ENCODE measurements at places on chromosomes 6 and 20. TPM values are rescaled to one million over a fixed set of nuclear protein-coding genes. Genes with fewer than 3 reads are reported as not detected.

- no peak for DNase-seq
Observed at GRCh38 chr6:107102414-107102805, 12.9 kb downstream of the BEND3 start.

GRCh38 chr6:39517756-39518155, 195.3 kb upstream of the KCNK16 start:
- no peak for DNase-seq

DNA sequence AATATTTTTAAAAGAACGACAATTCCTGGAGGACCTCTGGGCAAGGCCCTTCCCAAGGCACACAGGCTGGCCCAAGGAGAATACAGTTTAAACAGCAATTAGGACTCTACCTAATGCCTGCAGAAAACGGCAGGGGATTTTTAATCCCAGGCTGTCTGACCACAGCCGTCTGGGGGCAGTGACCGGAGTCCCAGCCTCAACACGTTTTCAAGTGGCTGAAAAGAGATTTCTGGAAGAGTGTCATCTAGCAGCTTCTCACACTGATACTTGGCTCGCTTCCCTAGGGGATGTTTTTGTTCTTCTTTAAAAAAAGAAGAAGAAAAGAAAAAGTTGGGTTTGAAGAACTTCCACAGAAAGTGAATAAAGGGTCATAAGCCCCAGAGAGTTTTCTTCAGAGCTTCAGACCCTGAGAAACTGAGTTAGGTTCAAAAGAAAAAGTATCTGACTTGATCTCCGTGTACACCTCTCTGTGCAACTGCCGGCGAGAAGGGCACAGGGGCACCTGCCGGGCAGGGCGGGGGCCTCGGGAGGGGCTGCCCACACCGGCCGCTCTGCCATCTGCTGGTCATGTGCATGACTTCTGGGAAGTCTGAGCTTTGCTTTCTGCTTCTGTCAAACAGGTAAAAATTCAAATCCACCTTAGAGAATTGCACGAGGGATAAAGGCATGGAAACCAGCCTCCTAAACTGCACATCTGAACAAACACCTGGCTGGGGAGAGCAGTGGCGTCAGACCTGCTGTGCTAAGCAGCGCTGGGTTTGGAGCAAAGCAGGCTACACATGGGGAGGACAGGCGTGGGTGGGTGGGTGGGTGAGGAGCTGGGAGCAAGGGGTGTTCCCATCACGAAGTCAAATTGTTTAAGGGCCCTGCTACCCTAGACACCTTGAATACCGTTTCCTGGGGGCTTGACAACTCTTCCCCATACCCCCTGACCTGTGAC, 33.0 kb downstream of the RRBP1 start:
- no peak for DNase-seq

DNA sequence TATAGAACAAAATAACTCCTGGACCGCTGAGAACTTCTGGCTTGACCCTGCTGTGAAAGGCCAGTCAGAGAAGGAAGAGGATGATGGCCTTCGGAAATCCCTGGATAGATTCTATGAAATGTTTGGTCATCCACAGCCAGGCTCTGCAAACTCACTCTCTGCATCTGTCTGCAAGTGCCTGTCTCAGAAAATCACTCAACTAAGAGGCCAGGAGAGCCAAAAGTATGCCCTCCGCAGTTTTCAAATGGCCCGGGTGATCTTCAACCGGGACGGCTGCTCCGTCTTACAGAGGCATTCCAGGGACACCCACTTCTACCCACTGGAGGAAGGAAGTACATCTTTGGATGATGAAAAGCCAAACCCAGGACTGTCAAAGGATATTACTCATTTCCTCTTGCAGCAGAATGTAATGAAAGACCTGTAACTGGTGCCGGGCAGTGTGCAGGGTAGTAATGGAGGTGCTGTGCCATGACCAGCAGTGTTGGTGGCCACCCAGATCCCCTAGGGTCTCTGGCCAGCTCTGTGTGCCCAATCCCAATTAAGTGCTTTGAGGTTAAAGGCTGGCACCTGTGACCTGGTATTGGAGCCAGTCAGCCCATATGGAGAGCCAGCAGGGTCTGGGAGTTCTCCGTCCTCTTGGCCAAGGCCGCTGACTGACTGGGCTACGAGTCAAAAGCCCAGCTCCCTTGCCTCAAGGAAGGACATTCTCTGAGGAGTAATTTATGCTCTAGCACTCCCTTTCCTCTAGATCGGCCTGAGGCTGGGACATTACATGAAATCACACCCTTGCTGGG, 87.1 kb downstream of the TRMT6 start:
- no peak for DNase-seq

DNA sequence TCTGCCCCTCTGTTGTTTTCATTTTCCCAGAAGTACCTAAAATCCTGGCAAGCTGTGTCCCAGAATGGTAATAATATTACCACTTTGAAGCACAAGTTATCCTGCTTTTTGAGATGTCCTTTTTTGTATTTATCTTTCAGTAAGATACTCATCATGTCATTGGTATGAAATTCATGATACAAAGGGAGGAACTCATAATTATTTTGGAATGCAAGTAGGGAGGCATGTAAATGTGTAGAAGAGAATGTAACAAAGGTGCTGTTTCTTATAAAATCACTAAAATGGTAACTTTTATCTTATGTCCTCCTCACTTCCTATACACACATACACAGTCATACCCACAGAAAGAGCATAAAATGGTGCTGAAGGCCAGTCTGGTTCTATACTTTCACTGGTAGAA, 109.9 kb downstream of the CD2AP start:
- no peak for DNase-seq

GRCh38 chr20:21453690-21454089, 56.4 kb upstream of the NKX2-4 start:
- DNase-seq: no peak

DNA sequence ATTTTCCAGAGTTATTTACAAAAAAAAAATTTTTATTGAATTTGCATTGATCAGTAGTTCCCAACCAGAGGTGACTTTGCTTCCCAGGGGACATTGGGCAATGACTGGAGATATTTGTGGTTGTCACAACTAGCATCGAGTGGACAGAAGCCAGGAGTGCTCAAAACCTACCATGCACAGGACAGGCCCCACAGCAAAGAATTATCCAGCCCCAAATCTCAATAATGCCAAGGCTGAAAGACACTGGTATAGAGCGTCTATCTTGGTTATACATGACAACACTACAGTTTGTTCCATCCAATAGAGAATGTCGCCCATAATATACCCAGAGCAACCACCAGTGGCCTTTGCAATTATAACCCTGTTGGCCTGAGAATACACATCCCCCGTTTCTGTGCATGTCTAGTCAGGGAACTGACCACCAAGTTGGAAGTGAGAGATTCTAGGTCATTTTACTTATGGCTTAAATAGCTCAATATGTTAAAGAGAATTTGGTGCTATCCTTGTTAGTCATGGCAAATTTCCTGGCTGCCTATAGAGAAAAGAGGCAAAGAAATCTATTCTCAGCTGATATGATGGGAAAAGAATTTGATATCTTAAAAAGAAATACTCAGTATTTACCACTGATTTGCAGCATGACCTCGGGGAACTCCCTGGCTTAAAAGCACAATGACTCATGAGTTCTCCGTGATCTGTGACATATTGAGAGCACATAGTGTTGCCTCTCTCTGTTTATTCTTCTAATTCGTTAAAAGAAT, 76.0 kb upstream of the ADTRP start:
- DNase-seq: no peak

DNA sequence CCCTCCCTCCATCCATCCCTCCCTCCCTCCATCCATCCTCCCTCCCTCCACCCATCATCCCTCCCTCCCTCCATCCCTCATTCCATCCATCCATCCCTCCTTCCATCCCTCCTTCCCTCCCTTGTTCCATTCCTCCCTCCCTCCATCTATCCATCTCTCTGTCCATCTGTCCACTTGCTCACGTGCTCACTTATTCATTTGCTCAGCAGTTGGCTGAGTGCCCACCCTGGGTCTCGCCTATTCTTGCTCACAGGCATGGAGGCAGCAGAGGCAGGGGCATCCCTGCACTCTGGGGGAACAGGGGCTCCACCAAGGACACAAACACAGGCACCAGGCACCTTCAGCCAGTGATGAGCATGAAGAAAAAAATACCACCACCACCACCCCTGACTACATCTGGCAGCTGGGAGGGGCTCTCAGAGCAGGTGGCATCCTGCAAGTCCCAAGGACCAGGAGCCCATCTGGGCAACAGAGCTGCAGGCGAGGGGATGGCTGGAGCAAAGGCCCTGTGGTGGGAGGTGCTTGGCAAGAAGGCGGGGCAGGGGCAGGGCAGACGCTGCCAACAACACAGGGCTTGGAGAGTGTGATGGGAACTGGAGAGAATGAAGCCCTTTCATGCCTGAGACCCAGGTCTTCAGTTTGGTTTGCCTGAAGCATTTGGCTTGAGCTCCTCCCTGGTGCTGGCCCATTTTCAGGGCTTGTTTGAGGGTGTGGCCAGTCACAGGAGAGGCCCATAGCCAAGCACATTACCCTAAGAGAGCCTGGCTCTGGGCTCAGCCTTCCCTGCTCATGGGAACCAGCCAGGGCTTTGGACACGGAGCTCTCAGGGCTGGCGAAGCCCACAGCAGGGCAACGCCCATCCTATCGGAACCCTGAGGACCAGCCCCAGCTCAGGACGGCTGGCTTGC, 40.2 kb upstream of the MRGBP start:
- no peak for DNase-seq

GRCh38 chr6:56459030-56459805, 183.5 kb downstream of the DST start:
- DNase-seq: no peak

DNA sequence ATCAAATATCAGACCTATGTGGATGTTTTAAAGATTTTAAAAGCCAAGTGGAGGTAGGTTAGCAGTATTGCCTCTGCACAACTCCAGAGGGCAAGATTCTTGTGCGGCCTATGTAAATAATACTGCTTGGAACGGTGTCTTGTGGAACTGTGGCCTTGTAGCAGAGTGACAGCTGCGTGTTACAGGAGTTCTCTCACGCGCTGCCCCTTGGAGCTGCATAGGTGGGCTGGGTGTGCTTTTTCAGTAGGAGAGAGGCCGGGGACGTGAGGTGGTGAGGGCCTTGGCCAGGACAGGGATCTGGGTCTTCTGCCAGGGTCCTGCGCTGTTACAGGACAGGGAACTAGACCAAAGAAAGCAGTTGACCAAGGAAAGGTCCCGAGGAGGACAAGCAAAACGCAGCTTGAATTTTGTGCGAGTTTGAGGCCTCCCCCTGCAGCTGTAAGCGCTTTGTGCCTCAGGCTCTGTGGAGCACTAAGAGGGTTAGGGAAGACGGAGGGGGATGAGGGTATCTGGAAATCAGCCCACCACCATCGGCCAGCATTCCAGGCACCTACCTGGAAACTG, 1.5 kb downstream of the TMEM181 start:
- DNase-seq: no peak

GRCh38 chr6:26330859-26331217, 34.2 kb upstream of the BTN3A2 start:
- no peak for DNase-seq

- DNase-seq: no peak
Observed at GRCh38 chr6:169092375-169092774, 161.3 kb downstream of the THBS2 start.

DNA sequence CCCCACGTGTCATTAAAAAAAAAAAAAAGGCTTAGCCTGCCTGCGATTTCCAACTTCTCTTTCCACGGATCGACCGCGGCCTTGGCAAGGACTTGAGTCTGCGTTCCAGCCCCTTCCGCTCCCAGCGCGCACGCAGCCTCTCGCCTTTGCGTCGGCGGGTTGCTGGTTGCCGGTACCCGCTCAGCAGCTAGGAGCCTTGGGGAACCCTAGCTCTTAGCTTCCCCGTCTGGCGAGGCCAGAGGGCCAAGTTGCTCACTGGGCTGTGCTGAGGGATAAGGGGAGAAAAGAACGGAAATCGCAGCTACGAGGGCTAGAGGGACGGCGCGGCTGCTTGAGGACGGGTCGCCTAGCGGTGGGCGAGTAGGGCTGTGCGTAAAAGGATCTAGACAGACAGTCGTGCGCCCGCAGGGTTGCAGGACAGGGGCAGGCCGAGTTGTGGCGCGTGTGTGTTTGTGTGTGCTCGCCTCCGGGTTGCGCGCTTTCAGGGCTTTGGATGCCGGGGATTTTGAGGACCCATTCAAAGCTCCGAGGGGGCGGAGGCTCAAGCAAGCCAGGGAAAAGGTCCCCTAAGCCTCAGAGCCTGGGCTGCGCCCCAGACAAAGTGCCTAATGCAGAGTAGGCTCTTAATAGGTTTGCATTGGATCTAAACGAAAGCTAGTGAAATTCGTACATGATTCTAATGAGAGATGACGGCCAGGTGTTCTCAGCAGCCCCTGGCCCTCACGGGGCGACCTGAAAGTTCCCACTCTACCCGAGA, 40.5 kb upstream of the OSTM1 start:
- no peak for DNase-seq

DNA sequence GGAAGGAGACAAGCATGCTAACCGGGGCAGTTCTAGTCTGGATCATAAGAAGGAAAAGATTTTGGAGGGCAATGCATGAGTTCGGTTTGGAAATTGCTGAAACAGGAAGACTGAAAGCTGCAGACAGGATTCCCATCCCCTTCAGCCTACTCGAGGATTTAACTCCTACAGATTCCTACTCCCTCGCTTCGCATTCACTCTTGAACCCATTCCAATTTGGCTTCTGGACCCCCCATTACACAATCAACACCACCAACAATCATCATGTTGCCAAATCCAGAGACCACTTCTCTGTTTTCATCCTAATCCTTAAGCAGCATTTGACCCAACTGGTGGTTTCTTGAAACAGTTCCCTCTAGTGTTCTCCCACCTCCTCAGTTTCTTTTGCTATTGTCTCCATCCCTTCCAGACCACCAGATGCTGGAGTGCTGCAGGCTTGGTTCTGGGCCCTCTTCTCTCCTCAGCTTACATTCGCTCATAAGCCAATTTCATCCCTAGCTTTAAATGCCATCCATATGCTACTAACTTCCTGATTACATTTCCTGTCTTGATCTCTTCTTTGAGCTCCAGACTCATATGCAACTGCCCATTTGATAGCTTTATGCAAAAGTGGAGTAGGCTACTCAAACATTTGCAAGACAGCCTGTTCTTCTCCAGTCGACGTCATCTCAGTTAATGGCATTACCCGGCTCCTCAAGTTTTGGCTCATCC, 66.5 kb downstream of the DTNBP1 start:
- DNase-seq: no peak

DNA sequence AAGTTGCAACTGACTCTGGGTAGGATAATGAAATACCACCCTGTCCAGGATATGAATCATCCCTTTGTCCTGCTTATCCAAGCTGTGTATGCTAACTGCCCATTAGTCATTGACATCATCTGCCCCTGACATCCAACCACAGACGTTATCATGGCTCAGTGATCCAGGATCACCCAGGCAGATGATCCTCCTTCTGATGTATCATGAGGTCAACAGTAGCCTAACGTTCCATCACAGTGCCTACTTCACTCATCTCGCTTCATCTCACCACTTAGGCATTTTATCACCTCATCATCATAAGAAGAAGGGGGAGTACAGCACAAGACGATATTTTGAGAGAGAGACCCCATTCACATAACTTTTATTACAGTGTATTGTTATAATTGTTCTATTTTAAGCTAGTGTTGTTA, 13.4 kb upstream of the BTN3A2 start:
- DNase-seq: peak; percentile 100

Gene OSTM1
- total RNA-seq: 77.3 TPM

Gene TCP11
- total RNA-seq: not detected

Gene NRSN1
- total RNA-seq: not detected

Gene TMC2
- not detected for total RNA-seq

Gene MYMX
- not detected for total RNA-seq

Gene CRISP3
- not detected for total RNA-seq

Gene PRPH2
- total RNA-seq: 0.21 TPM

Gene SMLR1
- total RNA-seq: not detected

Gene POPDC3
- 0.58 TPM for total RNA-seq

Gene SPTLC3
- total RNA-seq: 1.2 TPM

Gene PXT1
- total RNA-seq: not detected
